ENCODE measurements at places on chromosomes 7 and 10.

- no peak for DNase-seq
Measured at GRCh38 chr10:117896517-117896916, 150.2 kb downstream of the RAB11FIP2 start.

DNA sequence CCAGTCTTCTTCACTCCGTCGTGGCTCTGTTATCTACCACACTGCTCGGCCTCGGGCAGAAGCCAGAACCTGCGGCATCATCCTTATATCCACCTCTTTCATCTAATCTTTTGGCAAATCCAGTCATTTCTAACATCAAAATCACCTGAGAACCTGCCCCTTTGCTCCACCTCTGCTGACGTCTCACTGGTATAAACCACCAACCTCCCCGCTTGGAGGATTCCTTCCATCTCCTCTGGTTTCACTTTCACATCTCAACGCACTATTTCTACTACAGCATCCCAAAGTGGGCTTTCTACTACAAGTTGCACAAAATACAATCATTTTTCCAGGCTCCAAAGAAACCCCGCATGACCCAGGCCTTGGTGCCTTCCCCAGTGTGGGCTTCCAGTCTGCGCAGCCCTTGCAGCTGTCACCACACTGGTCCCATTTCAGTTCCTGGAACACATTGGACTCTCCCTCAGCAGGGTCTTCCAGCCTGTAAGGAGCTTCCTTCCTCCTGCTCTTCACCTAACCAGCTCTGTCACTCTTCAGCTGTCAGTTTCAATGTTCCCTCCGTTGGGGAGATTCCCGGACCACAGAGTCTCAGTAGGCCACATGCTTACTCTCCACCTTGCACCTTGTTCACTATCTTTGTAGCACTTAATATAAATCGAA lies 85.0 kb downstream of the PRKCQ start:
- peak; percentile 28 for DNase-seq

DNA sequence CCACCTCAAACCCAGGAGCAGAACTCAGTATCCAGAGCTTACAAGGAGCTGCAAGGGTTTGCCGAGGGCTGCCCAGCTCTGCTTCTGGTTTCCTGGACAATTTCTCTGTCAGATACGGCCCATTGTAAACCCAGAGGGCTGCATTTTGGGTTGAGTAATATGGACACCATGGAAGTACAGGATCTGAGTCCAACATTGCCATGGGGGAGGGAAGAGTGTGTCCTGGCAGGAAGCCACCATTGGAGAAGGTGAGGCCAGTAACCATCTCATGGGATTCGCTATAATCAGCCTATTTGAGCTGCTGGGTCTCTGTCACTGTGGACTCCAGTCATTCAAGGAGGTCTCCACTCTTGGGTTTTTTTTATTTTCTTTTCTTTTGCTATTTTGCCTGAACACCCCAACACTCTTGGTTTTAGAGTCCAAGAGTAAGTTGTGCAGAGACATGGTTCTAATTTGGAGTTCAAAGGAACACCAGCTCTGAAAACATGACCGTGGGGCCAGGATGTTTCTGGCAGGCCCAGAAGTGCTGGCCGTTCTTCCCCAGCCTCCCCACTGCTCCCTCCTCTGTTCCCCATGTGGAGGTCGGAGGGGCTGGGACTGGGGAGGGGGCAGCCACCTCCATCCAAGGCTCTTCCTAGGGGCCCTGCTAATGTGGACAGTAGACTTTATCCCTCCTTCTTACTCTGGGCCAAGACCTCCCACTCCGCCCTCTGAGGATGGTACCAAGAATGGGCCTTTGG lies 46.2 kb downstream of the CHST3 start:
- DNase-seq = no peak

GRCh38 chr10:101066146-101066895 lies 4.5 kb downstream of the KAZALD1 start:
- peak; percentile 64 for DNase-seq

DNA sequence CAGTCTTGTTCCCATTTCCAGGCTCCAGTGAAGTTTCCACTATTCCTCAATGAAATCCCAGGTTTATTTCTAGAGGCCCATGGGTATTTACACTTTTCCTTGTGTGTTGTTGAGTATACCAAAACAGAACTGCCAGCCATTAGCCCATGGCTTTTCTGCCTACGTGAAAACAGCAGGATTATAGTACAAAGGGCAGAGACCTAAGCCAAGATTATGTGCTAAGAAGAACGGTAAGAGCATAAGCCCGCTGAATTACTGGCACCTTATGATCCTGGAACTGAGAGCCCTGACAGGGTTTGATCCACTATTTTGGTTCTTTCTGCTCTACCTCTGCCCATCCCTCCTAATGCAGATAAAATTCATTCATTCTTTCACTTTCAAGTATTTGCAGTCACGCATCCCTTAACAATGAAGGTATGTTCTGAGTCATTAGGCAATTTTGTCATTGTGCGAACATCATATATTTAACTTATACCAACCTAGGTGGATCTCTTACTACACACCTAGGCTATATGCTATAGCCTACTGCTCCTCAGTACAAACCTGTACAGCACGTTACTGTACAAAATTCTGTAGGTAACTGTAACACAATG lies 16.0 kb downstream of the SEMA3C start:
- no peak for DNase-seq

DNA sequence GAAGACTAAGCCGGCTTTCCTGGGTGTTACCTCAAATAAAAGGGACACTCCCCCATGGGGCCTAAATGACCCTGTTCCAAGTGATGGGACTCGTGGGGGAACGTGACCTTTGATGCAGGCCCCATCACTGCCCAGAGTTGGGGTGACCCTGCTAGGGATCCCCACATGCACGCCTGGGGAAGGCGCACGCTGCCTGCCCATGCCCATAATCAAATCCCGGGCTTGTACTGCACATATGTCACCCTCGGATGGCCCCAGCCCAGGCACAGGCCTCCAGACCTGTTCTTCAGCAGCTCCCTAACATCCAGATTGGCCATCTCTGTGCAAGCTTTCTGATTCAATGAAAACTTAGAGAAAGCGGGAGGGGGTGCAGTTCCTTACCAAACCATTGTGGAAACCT lies 14.7 kb downstream of the EBF3 start:
- DNase-seq = no peak

Data from suppressor macrophage treated with lipopolysaccharide for 1 hour (primary cell).